ENCODE measurements at places on chromosomes 1 and 21.

GRCh38 chr1:222616525-222616924, 1.4 kb upstream of the MIA3 start:
- no peak for DNase-seq

DNA sequence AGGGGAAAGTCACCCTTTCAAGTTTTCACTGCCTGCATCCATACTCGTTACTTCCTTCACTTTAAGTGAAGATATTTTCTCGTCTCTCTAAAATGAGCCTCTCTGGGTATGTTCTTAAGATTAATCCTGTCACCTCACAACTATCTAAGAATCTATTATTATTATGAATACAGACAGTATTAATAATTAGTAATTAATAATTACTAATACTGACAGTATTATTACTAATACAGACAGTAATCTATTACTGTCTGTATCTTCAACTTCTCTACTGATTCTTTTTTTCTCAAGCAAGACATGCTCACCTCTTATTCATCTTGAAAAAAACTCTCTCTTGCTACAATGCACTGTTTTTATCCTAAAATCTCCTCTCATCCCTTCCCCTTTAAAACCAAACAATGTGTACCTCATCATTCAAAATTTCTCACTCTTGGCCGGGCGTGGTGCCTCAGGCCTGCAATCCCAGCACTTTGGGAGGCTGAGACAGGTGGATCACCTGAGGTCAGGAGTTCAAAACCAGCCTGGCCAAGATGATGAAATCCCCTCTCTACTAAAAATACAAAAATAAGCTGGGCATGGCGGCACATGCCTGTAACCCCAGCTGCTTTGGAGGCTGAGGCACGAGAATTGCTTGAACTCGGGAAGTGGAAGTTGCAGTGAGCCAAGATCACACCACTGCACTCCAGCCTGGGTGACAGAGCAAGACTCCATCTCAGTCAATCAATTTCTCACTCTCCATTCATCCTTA, 7.8 kb downstream of the NRDC start:
- no peak for DNase-seq

- peak; percentile 88 for DNase-seq
These were observed 197.2 kb downstream of the ADSS2 start for GRCh38 chr1:244254467-244254866.

GRCh38 chr21:36725793-36726386, 27.0 kb downstream of the SIM2 start:
- DNase-seq = no peak

- DNase-seq = no peak
These were observed 492.0 kb upstream of the RUNX1 start for GRCh38 chr21:35540950-35541638.

DNA sequence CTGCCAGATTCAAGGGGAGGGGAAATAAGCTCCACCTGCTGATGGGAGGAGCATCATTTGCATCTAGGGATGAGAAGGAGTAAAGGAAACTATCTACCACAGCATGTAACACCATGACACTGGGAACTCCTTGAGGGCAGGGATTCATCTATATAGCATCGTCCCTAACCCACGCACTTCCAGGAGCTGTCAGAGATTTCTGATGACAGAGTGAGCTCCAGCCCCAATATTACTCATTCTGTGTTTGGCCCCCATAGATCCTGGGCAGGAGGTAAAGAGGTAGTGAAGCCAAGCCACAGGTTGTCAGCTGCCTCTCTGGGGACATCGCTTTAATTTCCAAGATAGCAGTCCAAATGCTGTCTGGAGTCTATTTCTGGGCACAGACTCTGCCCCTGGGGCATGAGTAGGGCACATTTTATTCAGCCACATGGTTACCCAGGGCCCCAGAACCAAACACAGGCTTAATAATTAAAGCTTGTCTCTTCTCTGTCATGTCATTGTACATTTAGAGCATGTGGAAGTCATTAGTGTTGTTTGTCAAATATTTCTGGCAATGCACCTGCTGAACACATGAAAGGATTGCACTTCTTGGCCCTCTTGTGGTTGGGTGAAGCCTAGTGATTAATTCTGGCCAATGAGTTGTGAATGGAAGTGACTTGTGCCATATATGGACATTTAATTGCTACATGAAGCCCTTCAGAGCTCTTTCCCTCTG, 105.9 kb upstream of the POU3F1 start:
- no peak for DNase-seq

DNA sequence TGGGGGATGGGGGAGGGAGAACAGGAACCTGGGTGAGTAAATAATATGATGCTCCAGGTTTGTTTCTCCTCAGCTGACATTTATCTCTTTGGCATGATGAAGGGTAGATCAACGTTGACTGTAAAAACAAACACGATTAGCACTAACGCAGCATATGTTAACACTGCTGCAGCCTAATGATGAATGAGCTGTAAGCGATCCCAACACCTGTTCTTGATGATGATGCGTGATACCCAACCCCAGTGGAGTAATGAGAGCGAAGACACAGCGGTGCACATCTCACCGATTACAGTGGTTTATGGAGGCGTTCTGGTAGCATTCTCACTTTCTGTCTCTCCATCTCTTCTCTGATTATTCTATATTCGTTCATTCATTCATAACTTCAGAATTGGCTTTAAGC, 640.4 kb downstream of the USP25 start:
- DNase-seq = no peak

GRCh38 chr1:82919837-82920236, 1079.1 kb downstream of the TTLL7 start:
- no peak for DNase-seq

DNA sequence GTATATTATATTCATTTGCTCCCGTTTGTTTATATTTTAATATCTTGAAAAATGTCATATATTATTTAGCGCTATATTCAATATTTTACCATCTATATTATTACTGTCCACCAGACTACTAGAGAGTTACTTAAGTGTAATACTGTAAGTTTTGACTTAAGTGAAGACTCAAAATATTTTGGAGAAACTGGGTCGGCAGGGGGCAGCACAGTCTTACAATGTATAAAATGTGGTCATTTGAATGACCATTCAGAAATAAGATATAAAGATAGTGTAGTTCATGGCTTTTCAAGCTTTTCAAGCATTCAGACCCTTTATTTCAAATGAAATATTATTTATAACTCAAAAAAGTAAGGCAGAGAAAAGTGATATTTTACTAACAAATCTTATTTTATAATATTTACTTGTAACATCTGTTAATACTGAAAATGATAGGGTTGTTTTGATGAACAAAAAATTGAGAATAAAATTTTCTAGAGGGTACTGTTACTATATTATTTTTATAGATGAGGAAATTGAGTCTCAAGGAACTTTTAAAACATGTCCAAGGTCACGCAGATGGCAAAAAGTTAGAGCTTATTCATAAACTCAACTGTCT, 89.0 kb upstream of the SERTAD4 start:
- DNase-seq = no peak

GRCh38 chr1:156464825-156465452, 35.6 kb downstream of the MEF2D start:
- no peak for DNase-seq

DNA sequence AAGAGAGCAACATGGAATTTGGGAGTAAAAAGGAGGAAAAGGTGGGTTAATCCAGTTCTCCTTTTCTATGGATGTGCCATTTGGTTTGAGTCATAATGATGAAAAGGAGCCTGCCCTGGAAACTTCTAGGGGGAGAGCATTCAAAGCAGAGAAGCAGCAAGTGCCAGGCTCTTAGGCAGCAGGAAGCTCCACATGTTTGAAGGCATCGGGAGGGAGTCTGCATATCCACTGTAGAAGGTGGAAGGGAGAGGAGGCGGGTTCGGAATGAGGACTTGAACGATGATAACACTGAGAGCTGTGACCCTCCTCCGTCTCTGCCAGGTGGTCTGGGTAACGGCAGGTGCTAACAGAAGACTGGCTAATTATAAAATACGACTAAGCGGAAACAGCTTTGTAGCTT, 128.2 kb downstream of the RYR2 start:
- no peak for DNase-seq
